WERI-Rb-1 (cell line): ENCODE measurements at places on chromosomes 13 and 19.

DNA sequence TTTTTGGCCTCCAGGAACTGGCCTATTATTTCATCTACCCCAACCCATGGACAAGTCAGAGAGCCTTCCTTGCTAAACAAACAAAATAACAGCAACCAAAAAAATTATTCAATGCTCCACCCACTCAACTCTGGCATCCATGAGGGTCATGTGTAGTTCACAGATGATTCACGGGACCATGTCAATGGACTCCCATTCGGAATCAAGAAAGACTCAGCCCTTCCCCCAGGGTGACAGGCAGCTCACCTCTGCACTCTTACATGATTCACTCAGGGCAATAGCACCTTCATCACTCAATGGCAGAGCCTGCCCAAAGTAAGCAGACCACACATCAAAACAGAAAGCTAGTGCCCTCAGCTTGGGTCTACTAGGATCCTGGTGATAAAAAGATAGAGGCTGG, 14.3 kb upstream of the SCEL start:
- no peak for DNase-seq

DNA sequence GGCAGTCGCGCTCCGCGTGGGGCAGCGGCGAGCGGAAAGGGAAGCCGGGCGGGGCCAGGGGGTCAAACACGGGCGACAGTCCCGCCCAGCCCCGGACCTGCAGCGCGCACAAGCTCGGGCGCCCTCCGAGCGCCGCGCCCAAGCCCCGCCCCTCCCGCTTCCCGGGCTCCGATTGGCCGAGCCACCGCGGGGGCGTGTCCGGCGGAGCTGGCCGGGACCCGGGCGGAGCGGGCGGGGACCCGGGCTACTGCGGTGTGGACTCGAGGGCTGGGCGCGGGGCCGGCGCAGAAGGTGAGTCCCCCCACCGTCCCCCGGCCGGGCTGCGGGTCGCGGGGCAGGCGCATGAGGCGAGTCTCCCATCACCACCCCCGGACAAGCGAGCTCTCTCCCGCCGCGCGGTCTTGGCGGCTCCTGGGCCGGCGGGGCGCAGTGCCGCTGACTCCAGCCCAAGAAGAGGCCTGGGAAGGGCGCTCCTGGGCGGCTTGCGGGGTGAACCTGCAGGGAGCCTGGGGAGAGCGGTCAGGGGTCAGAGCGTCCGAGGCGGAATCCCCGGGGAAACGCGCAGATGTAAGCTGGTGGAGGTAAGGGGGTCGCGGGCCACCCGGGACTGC, at the start of gene PLEKHF1:
Gene PLEKHF1 (plus strand): TSS at position 247 of the 611 bp plus-strand sequence. CDS start 8,379 bp downstream, outside the sequence.
- DNase-seq: peak; percentile 89

DNA sequence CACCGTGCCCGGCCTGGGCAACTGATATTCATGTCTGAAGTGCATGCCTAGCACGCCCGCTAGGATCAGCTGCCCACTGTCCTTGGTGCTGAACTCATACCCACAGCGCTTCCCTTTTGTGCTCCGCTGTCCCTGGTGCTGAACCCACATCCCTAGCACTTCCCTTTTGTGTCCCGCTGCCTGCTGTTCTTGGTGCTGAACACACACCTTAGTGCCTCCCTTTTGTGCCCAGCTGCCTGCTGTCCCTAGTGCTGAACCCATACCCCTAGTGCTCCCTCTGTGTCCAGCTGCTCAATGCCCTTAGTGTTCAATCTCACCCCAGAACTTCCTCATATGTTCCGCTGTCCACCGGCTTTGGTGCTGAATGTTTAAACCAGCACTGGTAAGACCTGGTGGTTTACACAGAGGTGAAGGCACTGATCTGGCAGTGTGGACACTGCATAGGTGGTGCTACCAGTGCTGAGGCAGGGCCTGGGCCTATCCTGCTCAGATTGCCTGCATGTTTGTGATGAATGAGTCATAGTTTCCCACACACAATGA, 26.3 kb upstream of the SIGLEC11 start:
- no peak for DNase-seq

GRCh38 chr19:56218961-56219360, 16.9 kb downstream of the ZSCAN5C start:
- DNase-seq: no peak

- DNase-seq: no peak
Observed at GRCh38 chr19:2077398-2077797, 18.7 kb downstream of the MOB3A start.

- no peak for DNase-seq
Observed at GRCh38 chr13:97570442-97570841, 136.5 kb downstream of the RAP2A start.

- DNase-seq: no peak
Observed at GRCh38 chr13:74661851-74662250, 527.6 kb upstream of the KLF12 start.

DNA sequence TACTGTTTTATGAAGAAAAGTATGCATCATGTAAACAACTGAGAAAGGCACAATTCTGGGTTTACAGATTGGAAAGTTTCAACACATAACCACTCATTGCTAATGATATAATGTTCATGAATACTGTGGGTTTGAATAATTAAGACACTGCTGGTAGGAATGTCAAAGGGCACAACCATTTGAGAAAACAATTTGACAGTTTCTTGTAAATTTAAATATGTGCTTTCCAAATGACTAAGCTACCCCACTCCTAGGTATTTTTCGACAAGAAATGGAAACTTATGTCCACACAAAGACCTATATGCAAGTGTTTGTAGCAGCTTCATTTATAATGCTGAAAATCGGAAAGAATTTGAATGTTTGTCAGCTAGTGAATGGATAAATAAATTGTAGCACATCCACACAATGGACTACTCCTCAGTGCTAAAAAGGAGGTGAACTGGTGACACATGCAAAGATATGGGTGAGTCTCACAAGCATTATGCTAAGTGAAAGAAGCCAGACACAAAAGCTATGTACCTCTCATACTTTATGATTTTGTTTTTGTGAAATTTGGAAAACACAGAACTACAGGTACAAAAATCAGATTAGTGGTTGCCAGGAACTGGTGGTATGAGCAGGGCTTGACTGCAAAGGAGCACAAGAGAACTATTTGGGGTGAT, 44.8 kb upstream of the FLT1 start:
- DNase-seq: no peak

DNA sequence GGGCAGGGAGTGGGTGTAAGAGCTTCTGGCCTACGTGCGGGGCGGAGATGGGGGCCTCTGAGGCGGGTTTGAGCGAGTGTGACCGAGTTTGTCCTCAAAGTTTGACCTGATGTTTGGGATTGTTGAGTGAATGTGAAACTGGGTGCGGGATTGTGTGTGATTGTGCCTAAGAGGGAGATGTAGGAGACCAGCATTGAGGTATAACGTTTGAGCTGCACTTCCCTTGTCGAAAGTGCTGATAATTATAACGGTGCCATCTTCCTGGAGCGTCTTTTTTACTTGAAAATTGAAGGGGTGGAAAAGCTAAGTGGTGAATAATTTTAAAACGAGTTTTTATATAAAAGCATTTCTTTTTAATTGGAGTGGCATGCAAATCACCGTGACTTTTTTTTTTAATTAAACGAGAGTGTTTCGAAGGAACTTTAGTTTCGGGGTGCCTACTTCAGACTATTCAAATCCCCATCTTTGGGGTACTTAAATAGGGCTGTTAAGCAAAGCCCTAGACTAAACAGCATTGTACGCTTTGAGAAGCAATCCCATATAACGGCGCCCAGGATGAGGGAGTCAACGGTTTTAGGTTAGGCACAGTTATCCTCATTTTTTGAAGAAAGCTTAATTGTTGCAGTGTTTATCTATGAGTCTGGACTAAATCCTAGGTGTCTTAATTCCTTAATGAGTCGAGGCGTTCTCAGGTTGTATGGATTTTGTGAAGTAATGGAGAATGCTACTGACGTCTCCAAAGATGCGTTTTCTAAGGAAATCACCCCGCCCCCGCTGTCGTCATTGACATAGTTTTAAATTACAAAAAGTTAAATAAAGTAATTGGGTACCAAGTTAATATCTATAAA, 594 bp downstream of the ZNF146 start:
- no peak for DNase-seq

GRCh38 chr13:65943024-65943423, 1287.1 kb downstream of the PCDH9 start:
- DNase-seq: no peak

DNA sequence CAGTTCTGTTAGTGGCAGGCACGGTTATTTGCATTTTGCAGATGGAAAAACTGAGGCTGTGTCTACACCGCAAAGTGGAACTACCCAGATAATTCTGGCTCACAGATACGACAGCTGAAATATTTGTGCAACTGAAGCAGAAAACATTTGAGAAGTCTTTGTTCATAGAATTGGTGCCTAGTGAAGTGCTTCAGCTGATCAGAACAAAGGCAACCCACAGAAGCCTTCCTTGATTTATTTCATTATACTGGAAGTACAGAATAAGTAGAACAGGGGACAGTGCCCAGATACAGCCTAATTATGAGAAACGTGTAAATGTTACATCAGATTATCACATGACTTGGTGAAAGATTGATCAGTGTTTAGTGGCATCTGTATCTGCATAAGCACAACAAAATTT, 73.4 kb upstream of the RAP2A start:
- DNase-seq: no peak

- peak; percentile 9 for DNase-seq
Observed at GRCh38 chr13:53743906-53744305, 715.3 kb downstream of the OLFM4 start.

DNA sequence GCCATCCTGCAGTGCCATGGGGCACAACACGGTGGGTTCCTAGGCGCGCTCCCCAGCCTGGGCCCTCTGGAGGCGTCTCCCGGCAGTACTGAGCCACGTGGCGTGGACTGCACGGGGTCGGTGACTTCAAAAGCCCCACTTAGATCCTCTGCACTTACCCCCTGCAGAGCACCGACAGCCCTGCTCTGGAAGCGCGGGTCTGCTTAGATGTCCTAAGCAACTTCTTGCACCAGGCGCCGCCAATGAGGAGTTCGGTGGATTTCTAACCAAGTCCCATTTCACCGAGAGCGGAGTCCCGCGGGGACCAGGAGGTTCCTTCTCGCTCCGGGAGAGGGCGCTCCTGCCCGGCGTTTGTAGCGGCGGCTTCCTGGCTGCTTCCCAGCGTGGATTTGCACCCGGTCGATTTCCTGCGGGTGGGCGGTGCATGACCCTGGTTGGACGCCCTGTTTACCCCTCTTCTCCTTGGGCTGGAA, 25.2 kb upstream of the ZNF845 start:
- DNase-seq: peak; percentile 79

GRCh38 chr19:7348587-7349230, at the start of gene ARHGEF18:
Gene ARHGEF18 (plus strand): TSS chr19:7348937. CDS start chr19:7362891, 13,954 bp downstream.
- no peak for DNase-seq

GRCh38 chr19:35739275-35740107, 2.8 kb downstream of the IGFLR1 start:
- DNase-seq: no peak

DNA sequence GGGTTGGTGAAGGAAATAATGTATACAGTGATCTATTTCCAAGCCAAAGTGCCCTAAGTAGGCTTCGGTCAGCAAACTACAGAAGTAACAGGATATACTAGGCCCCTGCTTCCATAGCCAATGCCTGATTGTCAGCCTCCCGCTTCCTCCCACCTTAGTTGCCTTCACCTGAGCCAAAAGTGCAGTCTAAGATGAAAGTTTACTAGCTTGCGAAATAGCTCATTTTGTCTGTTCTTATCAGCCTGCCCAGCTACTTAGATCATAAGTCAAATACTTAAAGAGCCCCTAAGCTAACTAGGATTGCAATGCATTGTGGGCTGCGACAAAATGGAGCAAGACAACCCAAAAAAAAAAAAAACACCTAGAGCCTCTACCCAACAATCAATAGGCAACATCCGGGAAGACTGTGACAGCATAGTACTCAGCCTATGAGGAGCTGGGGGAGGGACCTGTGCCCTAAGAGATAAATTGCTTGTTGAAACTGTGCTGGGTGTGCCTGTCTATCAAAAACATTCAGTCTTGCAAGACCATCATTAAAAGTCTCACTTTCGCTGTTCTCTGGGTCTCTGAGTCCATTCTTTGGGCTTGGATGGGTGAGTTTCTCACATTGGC, 454.7 kb upstream of the TSHZ3 start:
- DNase-seq: no peak

DNA sequence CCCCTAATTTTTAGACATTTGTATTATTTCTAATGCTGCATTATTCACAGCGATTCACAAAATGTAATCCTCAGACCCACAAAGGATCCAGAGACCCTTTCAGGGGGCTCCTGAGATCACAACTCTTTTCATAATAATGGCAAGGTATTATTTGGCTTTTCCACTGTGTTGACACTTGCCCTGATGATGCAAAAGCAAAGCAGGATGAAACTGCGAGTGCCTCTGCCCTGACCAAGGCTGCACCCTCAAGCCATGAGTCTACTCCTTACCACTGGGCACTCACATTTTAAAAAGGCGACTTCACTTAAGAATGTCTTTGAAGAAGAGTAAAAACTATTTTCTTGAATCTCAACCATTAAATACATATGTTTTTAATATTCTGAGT, 11.4 kb downstream of the ELF1 start:
- no peak for DNase-seq

- DNase-seq: no peak
Observed at GRCh38 chr13:82076496-82076895, 1735.6 kb upstream of the SPRY2 start.

DNA sequence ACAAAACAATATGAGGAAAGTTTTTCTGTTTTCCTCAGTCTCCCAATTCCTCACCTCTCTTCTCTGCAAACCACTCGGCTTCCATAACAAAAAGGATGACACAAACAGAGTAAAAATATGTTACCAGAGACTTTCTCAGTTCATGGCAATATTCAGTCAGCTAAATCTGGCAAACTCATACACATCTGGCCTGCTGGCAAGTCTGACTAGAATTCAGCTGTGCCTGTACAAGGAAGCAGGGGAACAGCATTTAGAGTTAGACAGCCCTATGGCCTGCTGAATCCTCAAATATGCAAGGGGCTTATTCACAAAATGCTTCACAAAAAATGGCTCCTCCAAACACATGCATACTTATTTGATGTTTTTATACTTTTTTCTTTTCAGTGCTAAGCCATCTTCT, 227.8 kb downstream of the ENOX1 start:
- no peak for DNase-seq

- DNase-seq: no peak
Observed at GRCh38 chr19:55474269-55475265, 1.9 kb upstream of the ZNF628 start.

GRCh38 chr19:39672473-39672872, 16.8 kb downstream of the LGALS16 start:
- DNase-seq: no peak
